MG63 (cell line): ENCODE measurements at places on chromosomes 4 and X. TPM values are rescaled to one million over a fixed set of nuclear protein-coding genes. Genes with fewer than 3 reads are reported as not detected.

The TSPYL2 gene
- 8.2 and 10.8 TPM in 2 replicates for total RNA-seq

The TRAPPC2 gene
- 14.6 and 38.0 TPM in 2 replicates for total RNA-seq

The MID1 gene
- 5.2 and 7.0 TPM in 2 replicates for total RNA-seq

- no peak for DNase-seq
Observed at GRCh38 chrX:42422961-42423360, 355.0 kb downstream of the PPP1R2C start.

- DNase-seq: no peak
Observed at GRCh38 chr4:152258391-152258790, 277.5 kb downstream of the FBXW7 start.

DNA sequence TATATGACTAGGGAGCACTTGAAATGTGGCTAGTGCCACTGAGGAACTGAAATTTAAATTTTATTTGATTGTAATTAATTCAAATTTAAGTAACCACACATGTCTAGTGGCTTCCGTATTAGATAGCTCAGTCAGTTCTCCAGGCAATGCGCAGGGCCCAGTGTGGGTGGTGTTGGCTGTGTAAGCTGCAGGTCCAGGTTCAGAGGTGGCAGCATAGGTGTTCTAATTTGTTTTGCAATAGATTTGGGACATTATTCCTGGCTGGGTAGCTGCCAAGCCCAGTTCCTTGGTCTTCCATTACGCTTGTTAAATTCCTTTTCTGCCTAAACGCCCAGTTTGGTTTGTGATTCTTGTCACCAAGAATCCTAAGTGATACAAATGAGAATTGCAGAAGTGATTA lies 79.5 kb downstream of the FAM184B start:
- DNase-seq: no peak

GRCh38 chrX:23904096-23904495 lies 3.6 kb downstream of the APOO start:
- DNase-seq: no peak

GRCh38 chr4:183430317-183430993 lies 14.0 kb upstream of the CDKN2AIP start:
- DNase-seq: no peak
